ENCODE measurements at places on chromosomes 3 and 15.
A peak's percentile ranks its signal among the peaks of the same experiment; 100 is the strongest.

DNA sequence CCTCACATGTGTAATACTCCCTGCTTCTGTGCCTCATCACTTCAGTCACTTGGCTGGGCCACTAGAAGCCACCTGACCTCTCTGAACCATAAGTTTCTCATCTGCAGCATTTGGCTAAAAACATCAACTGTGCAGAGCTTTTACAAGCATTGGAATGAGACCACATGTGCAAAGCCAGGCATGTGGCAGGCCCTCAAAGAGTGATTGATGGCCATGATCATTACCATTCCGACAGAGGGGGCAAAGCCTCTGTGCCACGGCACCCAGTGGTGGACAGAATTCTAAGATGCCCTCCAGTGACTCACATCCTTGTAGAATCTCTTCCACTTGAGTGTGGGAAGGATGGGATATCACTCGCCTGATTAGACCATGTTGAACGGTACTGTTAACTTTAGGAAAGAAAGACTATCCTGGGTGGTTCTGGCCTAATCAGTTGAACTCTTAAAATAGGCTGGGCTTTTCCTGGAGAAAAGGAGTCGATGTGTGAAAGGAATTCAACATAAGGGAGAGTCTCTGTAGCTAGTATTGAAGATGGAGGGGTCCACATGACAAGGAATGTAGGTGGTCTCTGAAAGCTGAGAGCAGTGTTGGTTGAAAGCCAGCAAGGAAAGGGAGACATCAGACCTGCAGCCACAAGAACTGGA is 13.5 kb downstream of the CDCP1 start:
- no peak for DNase-seq

- no peak for DNase-seq
These were observed 5.2 kb upstream of the YEATS2 start for GRCh38 chr3:183692436-183692835.

DNA sequence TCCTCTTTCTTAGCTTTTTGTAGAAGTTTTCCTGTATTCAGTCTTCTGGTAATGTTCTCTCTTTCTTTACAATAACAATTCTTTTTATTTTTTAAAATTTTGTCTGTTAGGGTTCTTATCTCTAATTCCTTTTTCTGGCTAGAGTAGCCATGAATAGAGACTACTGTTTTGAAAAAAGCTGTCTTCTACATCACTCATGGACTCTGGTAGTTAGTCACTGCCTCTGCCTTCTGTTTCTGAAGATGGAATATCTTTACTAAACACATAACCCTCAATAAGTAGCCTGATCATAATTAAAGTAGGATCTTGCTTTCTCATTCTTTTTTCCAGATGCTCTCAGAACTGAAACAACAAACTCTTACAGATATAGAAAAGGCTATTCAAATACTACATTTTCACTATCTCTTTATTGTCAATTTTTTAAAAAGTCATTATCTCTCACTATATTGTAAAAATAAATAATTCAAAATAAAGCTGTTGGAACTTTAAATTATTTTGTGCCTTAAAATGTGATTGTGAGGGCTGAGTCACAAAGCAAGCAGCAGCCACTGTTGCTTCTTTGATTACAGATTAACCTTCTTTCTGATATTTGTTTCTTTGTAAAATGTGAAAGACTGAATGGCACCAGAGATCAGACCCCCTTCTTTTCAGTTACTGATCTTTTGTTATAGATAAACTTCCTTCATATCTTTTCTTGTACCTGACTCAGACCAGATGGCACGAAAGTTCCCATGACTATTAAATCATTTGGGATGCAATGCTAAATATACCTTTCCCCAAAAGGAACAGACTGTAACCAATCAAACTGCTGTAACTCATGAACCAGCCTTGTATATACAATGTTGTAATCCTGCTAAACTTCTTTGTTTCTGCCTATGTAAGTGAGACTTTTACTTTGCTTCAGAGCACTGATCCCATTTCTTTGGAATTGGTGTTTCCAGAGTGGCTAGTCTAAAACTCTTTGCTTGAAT is 1159.5 kb downstream of the IGSF11 start:
- DNase-seq = peak; percentile 52

- no peak for DNase-seq
These were observed 121.1 kb upstream of the PLAAT1 start for GRCh38 chr3:193119926-193120325.

GRCh38 chr3:59631482-59631881 is 581.7 kb upstream of the CFAP20DC start:
- DNase-seq = no peak

GRCh38 chr3:141594357-141594756 is 107.5 kb downstream of the RASA2 start:
- DNase-seq = no peak

GRCh38 chr3:13217736-13218540 is 144.7 kb upstream of the IQSEC1 start:
- peak; percentile 20 for DNase-seq

- DNase-seq = no peak
These were observed 89.4 kb downstream of the PLXNA1 start for GRCh38 chr3:127072221-127072771.

DNA sequence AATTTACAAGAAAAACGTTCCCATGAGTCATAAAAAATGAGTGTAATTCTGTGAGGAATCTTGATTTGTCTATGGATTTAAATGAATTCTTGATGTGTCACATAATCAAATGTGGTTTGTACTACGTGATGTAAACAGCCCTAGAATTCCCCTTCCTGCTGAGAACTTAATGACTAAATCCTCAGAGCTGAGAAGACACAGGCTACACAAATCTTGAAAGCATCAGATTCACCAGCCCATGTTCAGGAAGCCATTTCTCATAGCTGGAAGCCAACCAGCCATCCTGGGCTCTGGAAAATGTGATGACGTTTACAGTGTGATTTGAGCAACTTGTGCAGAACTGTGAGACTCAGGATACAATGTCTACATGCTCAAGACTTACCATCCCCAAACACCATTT is 193.7 kb upstream of the MME start:
- DNase-seq = peak; percentile 100

- no peak for DNase-seq
These were observed 124.6 kb upstream of the SGO1 start for GRCh38 chr3:20310629-20311028.

DNA sequence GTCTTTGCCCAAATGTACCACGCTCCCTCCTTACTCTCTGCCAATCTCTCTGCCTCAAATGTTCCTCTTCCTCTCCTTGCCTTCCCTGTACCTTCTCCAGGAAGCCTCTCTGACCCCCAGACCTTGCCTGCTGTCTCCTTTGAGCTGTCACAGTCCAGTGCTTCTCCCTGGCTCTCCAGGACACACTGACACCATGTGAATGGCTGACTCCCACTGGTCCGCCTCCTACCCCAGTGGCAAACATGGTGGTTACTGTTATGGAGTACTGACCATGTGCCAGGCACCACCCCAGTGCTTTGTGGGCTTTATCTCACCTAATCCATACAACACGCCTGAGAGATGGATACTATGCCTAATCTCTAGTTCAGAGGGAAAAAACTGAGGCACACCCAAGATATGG is 141.9 kb downstream of the TPRA1 start:
- DNase-seq = no peak

- no peak for DNase-seq
These were observed 81.8 kb upstream of the MEX3B start for GRCh38 chr15:82127581-82127980.

DNA sequence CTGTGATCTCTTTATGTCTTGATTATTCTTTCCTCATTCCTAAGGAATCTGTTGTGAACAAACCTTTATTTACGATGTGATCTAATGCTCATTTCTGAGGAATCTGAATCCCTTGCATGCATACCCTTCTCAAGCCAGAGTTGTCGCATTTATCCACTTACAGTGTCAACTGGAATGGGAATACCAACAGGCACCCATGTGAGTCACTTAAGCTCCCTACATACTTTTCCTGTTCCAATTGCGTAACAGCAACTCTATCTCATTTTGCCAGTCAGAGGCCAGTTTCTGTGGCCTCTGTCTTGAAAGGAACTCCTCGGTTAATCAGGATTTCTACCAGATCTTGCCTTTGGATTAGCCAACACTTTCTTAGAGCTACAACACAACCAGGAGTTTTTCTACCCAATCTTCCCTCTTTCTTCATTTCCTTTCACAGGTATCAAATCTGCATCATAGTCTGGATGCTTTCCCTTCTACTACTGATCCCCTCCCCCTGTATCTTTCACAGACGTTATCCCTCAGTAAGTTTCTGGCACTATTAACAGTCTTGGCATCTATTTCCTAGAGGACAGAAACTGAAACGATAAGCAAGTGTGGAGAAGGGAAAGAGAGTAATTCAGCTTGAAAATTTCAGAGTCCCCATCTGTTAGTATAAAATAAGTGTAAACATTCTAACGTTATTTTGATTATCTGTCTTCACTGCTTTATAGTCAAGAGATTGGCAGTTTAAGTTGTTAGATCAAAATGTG is 66.8 kb upstream of the BCHE start:
- DNase-seq = no peak

DNA sequence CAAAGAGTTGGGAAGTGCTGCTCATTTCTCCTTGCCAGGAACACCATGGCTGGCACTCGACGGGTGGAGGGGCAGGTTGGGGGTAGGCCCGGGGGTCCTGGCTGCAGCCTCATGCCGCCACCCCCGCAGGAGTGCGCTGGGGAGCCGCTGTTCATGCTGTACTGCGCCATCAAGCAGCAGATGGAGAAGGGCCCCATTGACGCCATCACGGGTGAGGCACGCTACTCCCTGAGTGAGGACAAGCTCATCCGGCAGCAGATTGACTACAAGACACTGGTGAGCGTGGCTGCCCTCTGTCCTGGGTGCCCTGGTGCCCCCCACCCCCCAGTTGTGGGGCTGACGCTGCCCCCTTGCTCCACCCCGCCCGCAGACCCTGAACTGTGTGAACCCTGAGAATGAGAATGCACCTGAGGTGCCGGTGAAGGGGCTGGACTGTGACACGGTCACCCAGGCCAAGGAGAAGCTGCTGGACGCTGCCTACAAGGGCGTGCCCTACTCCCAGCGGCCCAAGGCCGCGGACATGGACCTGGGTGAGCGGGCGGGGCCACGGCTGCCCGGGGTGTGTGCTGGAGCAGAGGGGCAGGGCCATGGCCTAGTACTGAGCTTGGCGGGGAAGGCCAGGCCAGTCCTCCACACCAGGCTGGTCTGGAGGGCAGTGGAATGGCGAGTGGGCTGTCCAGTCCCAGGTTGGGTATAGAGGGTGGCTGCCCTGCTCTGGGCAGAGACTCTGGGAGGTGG is 45.1 kb downstream of the PLXNA1 start:
- DNase-seq = no peak

DNA sequence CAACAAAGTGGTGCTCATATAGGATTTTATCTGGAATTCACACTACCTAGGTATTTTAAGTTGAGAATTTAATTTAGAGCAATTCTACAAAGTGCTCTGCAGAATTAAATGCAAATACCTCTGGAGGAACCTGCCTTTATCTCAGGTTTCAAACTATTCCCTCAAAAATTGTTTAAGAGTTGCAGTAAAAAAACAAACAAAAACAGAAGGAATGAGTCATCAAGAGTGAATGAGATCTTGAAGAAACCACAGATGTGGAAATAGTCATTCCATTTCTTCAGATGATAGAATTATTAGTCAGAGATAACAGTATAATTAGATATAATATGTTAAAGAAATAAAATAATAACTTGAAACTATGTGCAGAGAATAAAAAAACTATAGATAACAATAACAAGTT is 80.8 kb upstream of the SCN5A start:
- DNase-seq = peak; percentile 91

DNA sequence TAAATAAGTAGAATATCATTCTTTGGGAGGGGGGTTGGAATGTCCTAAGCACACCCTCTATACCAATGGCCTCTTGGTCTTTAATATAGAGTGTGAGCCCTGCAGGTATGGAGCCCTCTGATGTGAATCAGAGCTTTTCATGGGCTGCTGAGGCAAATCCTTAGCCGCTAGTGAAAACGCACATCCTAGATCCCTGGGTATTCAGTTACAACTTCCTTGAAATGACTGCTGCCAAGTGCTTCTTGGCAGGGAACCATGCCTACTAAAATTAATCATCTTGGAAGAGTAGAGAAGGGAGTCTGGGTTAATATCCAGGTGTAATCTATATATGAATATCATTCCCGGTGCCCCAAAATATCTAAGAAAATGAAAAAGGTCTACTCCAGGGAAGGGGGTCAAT is 109.1 kb downstream of the POLQ start:
- no peak for DNase-seq

GRCh38 chr3:155517903-155518302 is 224.4 kb upstream of the STRIT1 start:
- no peak for DNase-seq

DNA sequence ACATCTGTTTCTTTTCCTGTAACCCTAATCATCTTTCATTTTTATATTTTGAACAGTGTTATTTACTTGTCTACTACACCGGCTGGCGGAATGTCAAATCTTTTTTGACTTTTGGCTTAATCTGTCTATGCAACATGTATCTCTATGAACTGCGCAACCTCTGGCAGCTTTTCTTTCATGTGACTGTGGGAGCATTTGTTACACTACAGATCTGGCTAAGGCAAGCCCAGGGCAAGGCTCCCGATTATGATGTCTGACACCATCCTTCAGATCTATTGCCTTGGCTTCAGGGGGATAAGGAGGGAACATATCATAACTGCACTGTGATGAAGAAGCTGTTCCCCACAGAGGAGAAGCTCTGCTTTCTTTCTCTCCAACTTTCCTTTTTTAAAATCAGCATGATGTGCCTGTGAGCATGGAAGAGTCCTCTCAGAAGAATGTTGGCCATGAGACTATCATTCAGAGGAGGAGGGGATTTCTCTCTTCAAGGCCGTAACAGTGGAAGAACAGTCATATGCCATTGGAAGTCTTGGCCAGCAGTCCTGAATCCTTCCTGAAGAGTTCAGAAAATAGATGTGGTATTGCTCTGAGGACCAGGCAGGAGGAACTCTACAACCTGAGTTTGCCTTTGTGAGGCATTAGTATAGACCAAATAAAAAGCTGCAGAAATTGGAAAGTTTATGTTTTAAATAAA is 69.9 kb downstream of the SEC22A start:
- no peak for DNase-seq

- no peak for DNase-seq
These were observed 119.9 kb upstream of the RAP2B start for GRCh38 chr3:153042088-153042487.

Measured in IMR-90 (cell line).